ENCODE measurements at places on chromosomes 2 and 18.

- no peak for DNase-seq
These were observed 66.0 kb upstream of the DSEL start for GRCh38 chr18:67582488-67582887.

DNA sequence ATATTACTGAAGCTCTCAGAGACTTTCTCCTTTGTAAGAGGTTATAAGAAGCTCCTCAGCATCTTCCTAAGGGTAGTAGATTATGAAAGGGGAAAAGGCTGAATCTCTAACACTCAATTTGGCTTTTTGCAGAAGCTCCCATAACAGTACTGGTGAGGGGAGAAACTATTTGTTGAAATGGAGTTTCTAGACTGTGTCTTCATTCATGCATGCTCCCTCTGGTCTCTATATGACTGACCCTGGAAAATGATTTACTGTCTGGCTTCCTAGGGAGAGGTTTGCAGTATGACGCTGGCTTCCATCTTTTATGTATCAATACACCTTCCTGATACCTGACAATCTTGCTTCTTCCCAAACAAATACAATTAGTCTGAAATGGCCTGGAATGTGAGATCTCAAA, 63.9 kb downstream of the LDAH start:
- DNase-seq, result no peak

- no peak for DNase-seq
These were observed 20.3 kb upstream of the PDE1A start for GRCh38 chr2:182447163-182447562.

DNA sequence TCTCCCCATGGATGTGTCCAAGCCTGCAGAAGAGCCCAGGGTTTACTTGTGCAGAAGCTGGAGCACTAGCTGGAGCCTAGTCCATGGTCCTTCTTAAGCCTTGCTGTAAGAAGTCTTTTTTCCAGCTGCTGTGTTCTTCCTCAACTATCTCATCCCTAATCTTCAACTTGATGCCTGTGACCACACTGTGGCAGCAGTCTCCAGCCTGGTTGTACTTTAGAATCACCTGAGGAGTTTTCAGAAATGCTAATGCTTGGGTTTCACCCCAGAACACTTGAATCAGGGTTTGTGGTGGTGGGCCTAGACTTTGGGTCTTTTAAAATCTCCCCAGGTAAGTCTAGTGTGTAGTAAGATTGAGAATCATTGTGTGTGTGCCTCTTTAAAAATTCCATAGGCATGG, 173.6 kb downstream of the ADCYAP1 start:
- DNase-seq, result no peak

GRCh38 chr2:160609346-160609745, 115.7 kb upstream of the RBMS1 start:
- DNase-seq, result no peak

DNA sequence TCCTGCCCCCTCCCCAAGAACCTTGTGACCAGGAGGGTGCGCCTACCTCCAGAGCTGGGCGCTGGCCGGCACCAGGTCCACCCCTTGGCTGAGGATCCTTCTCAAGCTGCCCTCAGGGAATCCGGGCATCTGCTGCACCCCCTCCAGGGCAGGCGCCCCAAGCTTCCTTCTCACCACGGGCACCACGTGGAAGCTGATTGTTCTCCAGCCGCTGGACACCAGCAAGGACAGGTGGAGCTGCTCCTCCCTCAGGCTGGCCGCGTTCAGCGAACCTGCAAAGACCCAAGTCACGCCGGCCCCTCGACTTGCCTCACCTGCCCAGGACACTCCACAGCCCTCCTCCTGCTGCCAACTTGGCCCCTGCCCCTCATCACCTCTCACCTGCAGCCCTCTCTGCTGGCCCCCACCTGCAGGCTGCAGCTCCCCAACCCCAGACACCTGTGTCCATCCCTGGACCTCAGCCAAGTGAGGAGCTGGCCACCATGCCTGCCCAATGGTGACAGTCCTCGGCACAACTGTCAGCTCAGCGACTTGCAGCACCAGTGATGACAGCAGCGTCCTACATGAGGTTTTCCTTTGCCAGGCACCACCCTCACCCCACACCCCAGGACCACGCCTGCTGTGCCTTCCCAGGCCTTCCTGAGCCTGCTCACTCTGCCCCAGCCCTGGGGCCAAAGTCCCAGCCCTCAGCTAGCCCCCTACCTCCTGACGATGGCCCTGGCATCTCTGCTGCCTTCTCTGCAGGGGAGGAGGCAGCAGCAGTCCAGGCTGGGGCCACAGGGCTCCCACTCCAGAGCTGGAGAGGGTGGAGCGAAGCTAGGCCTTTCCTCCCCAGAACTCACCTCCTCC, 4.2 kb downstream of the MAB21L4 start:
- DNase-seq, result no peak

DNA sequence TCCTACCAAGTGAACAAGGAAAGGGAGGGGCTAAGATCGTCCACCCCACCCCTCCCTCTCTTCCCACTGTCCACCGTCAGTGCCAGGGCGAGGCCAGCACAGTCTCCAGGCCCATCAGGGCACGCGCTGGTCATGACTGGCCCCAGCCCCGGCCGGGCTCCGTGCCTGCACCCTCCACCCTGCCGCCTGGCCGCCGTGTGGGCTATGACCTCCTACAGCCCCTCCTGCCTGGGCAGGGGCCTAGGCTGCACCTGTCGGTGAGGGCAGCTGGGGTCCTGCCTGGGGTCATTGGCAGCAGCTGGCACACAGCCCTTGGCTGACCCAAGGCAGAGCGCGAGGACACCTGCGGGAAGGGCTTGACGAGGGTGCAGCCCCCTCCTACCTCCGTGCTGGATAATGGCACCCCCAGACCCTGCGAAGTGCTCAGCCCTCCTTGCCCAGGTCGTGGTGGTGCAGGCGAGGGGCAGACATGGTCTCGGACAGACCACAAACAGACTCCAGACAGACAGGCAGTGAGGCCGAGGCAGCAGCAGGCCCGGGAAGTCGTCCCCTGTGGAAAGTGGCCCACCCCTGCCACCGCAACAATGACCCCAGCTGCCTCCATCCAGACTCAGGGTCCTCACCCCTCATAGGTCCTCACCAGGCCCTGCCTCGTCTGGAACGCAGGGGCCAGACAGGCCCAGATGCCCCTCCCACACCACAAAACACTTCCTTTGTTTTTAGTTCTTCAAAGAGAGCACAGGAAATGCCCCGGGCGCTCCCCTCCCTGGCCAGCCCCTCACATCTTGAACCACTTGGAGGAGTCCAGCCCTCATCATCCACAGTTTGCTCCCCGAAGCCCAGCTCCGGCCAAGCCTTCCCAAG, 43.1 kb upstream of the GPC1 start:
- DNase-seq, result peak; percentile 53

GRCh38 chr2:39587641-39588040, 78.1 kb upstream of the TMEM178A start:
- DNase-seq, result no peak

- DNase-seq, result no peak
These were observed 6.1 kb upstream of the CYRIA start for GRCh38 chr2:16671760-16672159.

GRCh38 chr2:197176522-197176921, 134.1 kb downstream of the ANKRD44 start:
- no peak for DNase-seq

DNA sequence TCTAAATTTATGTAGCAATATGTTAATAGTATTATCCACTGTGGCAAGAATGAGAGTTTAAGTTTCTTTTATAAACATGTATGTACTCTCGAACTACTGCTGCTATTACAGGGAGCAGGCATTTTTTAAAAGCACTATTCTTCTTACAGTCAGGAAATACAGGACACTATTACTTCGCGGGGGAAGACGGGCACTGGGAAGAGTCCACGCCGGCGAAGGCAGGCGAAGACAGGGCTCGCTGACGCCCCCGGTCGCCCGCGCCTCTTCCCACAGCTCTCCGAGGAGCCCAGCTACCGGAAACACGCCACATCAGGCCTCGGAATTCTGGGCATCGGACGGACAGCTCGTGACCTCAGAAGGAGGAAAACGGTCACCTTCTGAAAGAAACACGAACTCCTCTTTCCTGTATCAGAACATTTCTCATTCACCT, 90.2 kb downstream of the FAM161A start:
- peak; percentile 88 for DNase-seq

- no peak for DNase-seq
These were observed 80.1 kb downstream of the FIGN start for GRCh38 chr2:163655667-163656066.

- DNase-seq, result no peak
These were observed 48.9 kb downstream of the COX7A2L start for GRCh38 chr2:42312106-42312505.

Data from SW480 (cell line).